AG20443 (cell line): ENCODE measurements at places on chromosomes 11 and 22.

DNA sequence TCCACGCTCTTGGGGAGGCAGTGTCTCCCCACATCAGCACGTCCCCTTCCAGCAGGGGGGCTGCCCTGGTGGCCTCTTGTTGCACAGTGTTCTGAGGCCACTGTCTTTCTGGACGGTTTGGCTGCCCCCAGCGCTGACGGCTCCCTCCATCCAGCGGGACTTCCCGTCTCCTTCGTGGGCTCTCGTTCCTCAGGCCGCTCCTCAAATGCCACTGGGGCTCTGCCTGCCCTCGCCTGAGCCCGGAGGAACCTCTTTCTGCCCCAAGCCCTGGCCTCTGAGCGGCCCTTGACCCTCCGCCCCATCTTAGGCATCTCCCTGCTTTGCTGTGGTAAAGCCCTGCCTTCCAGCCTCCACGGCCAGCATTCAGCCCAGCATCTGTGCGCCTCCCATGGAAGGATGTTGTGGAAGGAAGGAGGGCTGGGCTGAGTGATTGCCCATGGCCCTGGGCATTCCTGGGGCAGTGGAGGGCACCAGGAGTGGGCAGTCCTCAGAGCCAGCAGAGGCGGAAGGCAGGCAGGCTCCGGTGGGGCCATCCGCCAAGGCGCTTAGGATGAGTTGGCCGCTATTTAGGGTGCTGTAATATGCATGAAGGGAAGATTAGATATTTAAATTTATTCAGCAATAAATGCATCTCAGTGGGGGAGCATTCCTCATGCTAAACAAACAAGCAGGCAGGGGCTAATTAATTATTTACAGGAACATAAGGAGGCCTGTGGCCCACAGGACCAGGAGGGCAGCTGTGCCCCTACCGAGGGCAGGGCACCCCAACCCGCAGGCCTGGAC is 17.8 kb downstream of the OTUB1 start:
- DNase-seq, result no peak

DNA sequence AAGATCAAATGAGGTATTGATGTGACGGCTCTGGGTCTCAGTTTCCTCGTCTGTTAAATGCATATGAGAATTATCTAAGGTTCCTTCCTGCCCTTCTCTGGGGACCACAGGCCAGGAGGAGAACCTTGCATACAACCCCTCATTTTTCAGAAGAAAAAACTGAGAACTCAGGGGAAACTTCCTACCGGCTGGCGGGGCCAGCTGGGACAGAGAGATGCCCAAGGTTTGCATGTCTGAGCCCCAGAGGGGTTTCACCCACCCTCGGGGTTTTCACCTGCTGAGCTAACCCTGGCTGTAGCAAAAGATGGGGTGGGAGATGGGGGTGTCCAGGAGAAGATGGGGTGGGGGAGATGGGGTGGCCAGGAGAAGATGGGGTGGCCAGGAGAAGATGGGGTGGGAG is 4.3 kb downstream of the TNFRSF13C start:
- DNase-seq, result no peak

GRCh38 chr11:96313163-96313562 is 29.8 kb downstream of the MAML2 start:
- DNase-seq, result no peak

DNA sequence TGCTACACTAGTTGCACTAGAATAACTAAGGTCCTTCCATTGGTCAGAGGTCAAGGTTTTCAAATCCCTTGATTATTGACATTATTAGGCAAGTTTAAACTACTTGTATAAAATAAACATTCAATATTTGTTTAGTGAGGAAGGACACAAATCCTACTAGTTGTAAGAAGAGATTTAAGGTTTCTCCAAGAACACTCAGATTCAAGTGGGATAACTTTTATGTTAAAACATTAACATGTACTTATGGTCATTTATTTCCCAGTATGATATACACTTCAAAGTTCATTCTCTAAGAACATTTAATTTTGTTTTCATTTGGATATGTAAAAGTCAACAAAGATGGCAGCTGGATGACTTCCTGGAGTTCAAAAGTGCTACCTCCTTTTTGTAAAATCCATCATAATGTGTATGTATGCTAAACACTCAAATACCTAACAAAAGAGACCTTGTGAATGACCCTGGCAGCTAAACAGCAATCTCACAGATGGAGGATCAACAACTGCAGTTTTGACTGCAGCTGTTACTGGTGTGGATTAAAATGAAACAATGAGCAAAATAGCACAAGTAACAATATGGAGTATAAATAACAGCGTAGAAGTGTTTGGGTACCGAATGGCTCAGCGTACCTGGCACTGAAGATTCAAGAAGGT is 1.5 kb downstream of the CCDC90B start:
- no peak for DNase-seq

DNA sequence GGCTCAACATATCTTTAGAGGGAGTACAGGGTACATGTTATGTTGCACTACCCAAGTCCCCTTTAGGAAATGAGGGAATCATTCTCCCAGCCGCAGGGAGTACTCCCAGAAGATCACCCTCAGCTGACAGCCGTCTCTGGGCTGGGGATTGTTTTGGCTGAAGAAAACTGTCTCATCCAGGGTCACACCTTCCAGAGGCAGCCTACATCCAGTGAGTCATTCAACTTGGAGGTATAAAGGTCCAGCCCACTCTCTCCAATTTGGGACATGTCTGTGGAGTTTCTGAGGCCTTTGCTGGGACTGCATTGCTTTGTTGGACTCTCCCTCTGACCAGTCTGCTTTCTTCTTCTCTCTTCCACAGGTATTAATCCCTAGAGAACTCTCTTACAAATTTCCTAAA is 42.1 kb downstream of the RASSF10 start:
- DNase-seq, result no peak

- no peak for DNase-seq
Measured at GRCh38 chr11:66052664-66052982, 459 bp downstream of the SF3B2 start.

DNA sequence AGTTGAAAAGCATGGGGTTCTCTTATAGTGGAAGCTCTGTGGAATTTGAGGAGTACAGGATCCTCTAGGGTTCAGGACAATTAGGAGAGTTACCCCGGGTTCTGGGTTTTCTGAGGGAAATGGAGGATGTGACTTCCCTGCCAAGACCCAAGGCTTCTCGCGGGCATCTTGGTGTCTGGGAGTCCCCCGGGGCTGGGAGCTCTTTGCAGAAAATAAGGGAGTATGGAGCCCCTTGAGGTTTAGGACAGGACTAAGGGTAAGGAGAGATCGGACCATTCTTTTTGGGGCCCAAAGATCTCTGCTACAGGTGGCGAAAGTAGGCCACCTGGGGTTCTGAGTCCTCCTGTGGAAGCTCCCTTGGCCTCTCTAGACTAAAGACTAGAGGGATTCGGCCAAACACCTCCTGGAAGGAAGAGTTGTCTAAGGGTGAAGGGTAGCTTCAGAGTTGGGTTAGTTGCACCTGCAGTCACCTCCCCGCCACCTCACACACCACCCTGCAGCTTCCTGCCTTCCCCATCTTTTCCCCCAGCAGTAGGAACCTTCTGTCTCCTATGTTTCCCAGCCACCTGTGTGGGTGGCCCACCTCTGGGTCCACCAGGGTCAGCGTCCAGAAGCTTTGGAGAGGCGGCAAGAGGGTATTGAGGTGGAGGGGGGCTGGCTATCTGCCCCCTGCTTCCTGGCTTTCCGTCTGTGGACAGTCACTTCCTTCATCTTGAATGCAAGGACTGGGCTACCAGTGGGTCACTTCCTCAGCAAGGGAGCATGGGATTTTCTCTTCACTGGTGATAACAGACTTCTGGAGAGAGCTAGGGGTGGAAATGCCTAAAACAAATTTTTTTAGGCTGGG is 908 bp downstream of the LIMK2 start:
- DNase-seq, result no peak

- DNase-seq, result no peak
Measured at GRCh38 chr11:119803726-119804294, 74.8 kb upstream of the NECTIN1 start.

GRCh38 chr11:10348650-10349280 is 43.9 kb downstream of the ADM start:
- DNase-seq, result peak; percentile 52

DNA sequence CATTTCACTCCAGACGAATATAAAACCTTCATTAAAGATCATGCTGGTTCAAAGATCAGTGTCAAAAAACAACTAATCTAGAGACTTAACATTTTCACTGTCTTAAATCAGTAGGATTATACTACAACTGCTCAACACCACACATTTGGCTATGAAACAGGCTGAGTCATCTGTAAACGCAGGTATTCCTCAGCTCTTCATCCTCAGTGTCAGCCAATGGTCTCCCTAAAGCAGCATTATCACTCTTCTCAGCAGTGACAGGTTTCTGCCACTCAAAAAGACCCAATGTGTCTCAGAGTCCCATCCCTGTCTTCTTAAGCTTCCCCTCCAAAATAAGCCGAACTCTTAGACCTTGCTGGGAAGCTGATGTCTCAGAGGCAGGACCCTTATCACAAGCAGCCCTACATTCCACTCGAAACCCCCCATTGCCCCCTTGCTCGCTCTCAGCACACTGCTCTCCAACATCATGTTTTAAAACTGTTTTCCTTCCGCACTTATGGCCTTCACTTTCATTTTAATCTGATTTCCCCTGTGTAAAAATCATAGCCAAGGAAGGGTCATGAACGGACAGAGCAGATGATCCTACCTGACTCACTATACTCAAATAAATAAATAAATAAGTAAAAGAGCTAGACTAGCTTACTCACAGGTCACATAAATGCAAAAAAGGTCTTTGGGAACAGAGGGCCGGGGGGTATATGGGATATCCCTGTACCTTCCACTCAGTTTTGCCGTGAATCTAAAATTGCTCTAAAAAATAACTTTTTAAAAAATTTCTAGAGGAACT is 23.0 kb downstream of the CDON start:
- DNase-seq, result no peak

DNA sequence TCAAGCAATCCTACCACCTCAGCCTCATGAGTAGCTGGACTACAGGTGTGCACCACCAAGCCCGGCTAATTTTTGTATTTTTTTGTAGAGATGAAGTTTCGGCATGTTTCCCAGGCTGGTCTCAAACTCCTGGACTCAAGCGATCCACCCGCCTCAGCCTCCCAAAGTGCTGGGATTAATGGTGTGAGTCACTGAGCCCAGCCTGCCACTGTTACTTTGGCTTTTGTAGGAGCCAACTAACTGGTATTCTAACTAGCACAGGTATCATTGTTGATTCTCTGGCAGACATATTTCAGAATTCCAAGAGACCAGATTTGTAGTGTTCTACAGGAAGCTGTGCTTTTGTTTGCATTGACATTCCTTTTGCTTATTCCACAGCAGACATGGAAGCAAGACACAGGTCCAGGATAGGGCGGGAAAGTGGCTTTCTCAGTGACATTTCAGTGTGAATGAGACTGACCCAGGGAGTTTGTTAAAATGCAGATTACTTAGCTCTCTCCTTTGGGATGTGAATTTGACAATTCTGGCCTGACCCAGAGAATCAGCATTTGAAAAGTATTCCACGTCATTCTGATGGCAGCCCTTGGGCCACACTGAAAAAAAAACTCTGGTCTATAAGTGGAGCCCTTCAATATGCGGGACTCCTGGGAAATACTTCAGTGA is 52.2 kb upstream of the PAX6 start:
- no peak for DNase-seq

GRCh38 chr11:123314972-123315371 is 115.1 kb upstream of the GRAMD1B start:
- no peak for DNase-seq

DNA sequence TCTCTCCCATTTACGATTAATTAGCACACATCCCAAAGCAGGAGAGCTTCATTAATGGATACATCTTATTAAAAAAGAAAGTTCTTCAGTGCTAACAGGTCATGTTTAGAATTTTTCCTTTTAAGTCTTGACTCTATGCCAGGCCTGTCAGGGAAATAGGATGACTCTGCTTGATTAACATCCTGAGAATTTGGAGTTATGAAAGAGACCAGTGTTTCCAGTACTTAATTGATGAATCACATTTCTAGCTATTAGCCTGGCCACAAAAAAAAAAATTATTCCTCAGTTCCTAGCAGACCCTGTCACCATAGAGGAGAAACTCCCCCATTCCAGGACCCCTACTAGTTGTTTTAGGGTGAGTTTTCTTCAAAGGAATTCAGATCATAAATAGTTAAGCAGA is 23.6 kb upstream of the ME3 start:
- DNase-seq, result peak; percentile 86

DNA sequence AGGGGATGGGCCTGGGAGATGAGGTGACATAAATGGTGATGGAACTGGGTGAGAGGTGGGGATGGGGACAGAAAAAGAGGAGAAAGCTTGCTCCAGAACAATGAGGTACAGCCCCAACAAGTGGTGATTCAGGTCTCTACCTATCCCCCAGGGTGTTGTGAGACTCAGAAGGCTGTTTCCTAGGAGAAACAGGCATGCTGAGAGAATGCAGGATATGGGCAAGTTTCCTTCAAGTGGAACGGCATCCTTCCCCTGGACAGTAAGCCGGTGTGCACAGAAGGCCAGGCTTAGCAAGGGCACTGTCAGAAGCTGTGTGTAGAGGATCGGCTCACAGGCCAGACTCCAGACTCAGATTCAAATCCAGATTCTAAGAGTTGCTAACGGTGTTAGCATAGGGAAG is 34.1 kb upstream of the CRTAM start:
- DNase-seq, result peak; percentile 47

- peak; percentile 6 for DNase-seq
Measured at GRCh38 chr11:2468363-2469235, 23.8 kb downstream of the KCNQ1 start.

DNA sequence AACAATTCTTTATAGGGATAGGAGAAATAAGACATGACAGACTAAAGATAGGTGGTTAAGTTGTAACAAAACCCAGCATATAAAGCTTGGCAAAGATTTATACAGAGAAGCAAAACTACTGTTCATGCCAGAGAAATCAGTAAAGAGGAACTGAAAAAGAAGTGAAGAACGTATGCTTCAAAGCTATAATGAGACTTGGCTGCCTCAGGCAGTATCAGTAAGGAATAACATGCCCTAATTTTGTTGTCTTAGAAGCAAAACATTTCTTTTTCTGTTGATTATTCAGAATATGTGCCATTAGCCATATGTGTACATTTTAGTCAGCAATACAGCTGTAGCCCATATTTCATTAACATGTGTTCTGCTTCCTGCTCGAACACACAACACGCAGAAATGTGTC is 403.2 kb downstream of the NELL1 start:
- DNase-seq, result no peak

DNA sequence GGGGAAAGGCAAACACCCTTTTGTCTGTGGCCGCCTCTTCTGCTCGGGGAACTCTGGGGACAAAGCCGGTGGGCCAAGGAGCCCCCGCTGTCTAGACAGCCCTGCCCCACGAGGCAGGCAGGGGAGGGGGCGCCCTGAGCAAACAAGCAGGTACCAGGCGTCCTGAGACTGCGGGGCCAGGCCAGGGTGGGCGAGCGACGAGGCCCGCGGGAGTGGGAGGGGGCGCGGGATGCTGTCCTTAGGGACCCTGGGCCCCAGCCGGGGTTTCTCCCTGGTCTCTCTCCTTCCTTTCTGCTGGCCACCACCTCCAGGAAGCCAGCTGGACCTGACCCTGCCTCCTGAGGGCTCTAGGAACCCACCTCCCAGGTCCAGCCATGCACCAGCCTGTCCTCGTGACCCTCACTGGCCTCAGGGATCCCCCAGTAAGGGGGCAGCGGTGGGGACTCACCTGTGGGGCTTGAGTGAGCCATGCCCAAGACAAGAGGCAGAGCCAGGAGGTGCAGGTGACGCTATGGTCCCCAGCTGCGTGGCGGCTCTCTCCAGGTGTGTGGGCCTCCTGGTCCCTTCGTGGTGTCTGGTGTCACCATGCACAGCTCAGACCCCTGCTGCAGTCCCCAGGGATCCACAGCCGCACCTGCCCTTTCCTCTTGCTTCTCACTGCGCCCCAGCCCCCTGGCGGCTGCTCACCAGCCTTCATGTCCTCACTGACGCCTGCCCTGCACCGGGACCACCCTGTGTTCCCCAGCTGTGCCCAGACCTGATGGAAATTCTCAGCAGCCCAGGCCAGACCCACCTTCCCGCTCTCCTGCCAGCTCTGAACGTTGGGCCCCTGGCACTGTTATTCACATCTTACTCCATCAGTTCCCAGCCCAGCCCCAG is 26.5 kb upstream of the MUC5AC start:
- no peak for DNase-seq
